AG04450 (cell line): ENCODE measurements at places on chromosomes 1 and 21.

GRCh38 chr1:117871013-117871412 lies 58.4 kb downstream of the GDAP2 start:
- no peak for DNase-seq

DNA sequence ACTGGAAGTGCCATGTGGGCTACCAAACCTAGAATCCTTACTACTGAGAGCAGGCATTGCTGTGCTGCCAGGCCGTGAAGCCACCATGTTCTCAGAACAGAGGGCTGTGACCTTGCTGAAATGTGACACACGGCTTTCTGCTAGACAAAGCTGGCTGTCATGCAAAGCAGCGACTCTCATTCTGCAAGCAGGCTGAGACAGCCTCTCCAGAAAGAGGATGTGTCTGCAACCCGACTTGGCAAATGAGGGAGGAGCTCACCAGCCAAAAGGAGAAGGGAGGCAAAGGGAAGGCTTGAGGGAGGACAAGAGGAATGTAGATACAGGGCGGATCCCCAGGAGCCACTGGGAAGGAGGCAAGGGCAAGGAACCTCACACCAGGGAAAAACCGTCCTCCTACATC lies 85.7 kb upstream of the KRTAP19-8 start:
- DNase-seq = no peak

- no peak for DNase-seq
These were observed 20.0 kb downstream of the NOL9 start for GRCh38 chr1:6534248-6534822.

GRCh38 chr1:244992833-244993232 lies 128.5 kb upstream of the HNRNPU start:
- DNase-seq = no peak

DNA sequence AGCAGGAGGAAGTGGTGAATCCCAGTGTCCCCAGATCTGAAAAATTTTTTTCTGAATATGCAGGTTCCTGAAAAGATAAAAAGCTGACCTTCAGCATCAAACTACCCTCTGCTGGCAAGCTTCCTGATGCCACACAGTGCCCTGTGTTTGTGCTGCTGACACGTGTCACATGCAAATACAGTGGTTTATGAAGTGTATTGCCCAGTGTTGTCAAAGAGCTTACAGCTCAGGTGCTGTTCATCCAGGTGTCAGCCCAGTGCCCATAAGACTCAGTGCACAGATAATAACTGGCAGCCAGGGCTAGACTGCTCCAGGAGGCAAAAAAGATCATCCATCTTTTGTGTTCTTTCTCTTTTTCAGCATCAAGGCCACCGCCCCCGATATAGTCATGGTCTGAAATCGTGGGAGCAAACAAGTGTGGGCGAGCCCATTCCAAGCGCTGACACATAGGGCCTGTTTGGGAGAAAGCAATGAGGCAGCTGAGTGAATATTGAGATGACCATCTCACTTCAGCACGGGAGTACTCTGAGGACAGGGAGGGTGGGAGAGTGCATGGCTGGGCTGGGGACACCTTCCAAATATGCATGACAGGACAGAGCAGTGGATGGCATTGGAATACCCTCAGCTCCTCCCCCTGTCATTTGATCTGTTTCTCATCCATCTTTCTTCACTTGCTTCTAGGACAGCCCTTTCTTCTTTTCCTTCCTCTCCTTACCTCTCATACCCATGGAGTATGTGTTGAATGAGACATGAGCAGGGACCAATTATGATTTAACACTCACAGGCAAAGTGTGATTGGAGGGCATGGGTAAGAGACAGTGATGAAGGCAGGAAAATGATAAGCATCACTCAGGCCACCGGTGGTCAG lies 6.4 kb upstream of the KCNK1 start:
- no peak for DNase-seq

DNA sequence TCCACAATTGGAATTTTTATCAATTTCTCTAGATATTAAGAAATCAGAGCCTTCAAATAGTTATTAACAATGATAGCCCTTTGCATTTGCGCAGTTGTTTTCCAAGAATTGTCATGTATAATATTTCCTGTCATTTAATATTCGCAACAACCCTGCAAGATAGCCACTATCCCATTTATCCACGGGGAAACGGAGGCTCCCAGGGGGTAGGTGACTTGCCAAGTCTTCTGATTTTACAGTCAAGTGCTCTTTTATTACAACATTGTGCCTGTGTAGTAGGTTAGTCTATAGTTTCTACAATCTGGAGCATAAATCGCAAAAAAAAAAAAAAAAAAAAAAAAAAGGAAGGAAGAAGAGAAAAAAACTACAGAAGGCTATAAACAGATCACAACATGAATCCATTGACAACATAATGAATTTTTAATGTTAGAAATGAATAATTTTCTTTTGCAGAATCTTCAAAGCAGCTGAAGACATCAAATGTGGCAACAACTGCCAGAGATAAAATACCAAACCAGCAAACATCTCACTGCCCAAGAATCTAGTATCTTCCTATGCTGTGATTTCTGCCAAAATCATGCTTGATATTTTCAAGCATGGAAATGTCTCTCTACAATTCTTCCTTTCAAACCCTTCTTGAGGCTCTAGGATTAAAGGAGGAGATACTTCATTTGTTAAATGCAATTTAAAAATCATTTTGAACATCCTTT lies 125.5 kb downstream of the PTPN14 start:
- DNase-seq = no peak

DNA sequence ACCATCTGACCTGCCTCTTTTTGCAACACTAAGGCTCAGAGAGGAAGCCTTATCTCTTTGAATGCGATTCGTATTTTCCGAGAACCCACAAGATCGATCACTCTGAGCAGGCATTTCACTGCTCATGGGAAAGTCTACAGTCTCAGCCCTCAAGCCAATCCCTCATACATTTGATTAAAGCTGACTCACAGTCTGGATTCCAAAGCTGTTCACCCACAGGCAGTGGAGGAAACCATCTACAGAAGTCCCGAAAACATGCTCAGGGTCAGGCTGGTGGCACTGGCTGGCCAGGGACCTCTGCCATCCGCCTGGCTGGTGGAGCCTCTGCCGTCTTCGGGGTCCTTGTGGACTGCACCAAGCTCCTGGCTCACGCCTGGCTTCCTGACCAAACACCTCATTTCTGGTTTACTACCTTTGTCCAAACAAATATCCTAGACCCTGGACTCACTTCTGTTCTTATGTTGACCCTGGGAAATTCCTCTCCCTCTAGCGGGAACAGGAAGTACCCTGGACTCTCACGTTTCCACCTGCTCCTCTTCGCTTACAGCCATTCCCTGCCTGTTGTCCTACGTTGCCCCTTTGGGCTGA lies 650.0 kb downstream of the SMYD3 start:
- DNase-seq = no peak

- DNase-seq = no peak
These were observed 384.6 kb downstream of the RRAGC start for GRCh38 chr1:38474738-38475623.

DNA sequence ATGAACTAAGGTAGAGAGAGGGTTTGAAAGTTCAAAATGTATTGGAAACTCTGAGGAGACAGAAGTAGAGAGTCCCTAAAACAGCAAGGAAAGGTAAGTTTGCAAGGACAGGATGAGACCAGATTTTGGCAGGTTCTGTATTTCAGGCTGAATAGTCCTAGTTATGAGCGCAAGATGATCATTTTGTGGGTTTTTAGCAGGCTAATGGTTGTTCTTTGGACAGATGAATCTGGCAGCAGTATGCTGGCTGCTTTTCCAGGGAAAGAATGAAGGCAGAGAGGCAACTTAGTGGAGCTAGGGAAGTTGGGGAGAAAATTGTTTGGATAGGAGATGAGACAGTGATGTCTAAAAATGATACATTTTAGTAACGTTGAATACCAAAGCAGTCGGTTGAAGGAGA lies 243.5 kb upstream of the NRIP1 start:
- DNase-seq = no peak
